ENCODE measurements at places on chromosomes 3 and 15. TPM values are rescaled to one million over a fixed set of nuclear protein-coding genes. Genes with fewer than 3 reads are reported as not detected.

DNA sequence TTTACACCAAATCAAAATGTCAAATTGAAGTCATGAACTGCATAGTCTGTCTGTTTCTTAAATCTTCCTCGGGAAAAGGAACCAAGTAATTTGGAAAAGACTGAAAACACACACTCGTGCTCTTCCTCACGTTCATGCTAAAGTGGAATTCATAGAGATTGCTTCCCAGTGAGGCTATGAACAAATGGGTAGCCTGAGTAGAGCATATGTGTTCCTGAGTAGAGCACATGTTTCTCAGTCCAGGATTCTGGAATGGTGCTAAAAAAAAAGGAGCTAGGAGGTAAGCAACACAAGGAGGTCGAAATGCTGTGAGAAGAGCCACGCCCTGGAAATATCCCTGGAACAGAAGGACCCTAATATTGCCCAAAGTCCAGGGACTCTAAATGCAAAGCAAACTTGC, 494.2 kb upstream of the THBS1 start:
- DNase-seq = no peak

DNA sequence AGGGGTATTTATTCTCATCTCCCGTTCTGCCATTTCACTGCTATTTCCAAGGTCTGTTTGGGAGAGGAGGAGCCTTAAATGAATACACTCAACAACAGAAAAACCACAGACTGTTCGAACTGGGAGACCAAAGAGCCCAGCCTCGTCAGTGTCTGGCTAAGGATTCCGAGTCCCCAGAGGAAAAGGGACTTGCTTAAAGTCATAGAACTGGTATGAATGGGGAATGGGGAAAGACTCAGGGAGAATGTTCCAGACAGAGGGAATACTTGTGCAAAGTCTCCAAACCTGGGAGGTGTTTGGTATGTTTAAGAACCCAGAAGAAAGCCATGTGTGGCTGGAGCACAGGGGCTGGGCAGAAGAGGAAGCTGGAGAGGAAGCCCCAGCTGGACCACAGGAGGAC, 46.9 kb downstream of the FAM43A start:
- no peak for DNase-seq

DNA sequence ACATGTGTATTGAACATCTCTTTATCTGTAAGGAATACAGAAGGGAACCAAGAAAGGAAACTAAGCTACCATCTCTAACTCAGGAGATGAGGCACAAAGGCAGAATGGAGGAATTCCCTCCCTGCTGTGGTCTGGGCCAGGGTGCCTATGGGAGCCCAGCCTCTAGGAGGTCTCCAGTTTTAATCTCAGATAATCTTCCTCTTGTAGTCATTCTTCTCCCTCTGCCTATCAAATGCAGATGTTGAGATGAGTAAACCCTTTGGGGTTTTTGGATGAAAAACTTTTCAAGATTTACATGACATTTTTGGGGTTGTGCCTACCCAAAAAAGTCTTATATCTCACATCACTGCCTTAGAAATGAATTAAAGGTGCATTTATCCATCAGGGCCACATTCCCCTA, 23.3 kb downstream of the SCG5 start:
- DNase-seq = no peak

- no peak for DNase-seq
These were observed 2.1 kb upstream of the RHO start for GRCh38 chr3:129526121-129526900.

DNA sequence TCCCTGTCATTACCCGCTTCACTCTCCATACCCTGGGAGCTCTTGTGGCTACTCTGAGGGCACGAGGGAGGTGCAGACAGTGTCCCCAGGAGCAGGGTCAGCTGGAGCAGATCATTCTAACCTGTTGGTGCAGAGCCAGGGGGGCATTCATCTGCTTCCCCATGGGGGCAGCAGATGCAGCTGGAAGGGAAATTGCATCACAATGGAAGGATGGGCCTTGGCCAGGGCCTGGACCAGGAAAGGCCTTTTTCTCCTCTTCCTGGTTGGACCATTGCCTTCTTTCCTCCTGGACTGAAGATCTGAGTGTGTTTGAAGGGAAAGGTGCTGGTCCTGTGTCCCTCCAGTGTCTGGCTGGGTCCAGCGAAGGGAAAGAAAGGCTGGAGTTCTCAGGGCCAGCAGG, 55.7 kb downstream of the EPHB1 start:
- no peak for DNase-seq

- no peak for DNase-seq
These were observed 842.8 kb upstream of the EPHA6 start for GRCh38 chr3:95971573-95971972.

Gene TERC
- 179 TPM for total RNA-seq

Gene C3orf22
- not detected for total RNA-seq

Gene ADIPOQ
- 2,151 TPM for total RNA-seq

Gene SLC28A1
- total RNA-seq = not detected

Data from breast epithelium (tissue), 4 donors.